ENCODE measurements at places on chromosomes 4 and X.

- DNase-seq = no peak
Measured at GRCh38 chr4:1253831-1254230, 4.9 kb upstream of the CTBP1 start.

DNA sequence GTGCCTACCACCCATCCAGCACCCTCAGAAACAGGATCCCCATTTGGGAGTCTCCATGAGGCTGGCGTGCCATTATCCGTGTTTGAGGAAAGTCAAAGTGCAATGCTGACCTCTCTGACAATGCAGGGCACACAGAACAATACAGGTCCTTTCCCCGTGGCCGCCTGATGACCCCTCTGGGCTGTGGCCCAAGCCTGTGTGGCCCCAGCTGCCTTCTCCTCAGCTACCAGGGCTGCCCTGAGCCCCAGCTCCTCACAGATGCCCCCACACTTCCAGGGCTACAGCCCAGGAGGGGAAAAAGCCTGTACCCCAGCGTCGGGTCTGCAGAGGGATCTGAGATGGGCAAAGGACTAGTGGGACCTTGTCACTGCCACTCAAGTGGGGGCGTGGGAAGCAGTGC lies 15.5 kb downstream of the ZFYVE28 start:
- no peak for DNase-seq

DNA sequence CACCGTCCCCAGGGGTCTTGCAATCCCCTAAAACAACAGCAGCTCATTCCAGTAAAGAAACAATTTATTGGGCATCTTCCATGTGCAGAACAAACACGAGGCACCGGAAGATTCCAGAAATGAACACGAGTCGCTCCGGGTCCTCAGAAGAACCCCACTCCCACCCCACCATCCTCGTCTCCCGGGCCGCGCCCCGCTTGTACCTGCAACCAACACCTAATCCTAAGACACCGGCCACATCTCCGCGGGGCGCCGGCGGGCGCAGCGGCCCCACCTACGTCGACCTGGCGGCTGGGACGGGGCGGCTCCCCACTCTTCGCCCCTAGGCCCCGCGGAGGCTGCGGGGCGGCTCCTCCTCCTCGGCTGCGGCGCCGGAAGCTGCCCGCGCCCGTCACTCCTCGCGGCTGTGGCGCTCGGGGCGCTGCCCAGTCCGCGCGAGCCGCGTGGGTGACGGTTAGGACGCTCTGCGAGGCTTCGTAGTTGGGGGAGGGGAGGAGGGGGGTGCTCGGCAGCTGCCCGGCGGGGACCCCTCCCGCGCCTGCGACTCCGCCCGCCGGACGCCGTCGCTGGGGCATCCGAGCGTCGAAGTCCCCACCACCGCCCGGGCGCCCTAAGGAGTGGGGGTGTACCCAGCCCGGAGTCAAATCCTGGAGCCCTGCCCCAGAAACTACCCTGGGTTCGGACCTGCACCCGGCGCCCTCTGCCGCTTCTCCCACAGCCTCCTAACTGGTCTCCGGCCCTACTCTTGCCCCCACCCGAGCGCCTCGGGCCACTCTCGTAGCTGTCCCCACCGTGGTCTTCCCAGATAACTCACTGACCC lies at the start of gene CCDC158:
Gene CCDC158 (minus strand): TSS at position 380 of the 820 bp plus-strand sequence. CDS start 17,934 bp downstream, outside the sequence.
- DNase-seq = peak; percentile 16

DNA sequence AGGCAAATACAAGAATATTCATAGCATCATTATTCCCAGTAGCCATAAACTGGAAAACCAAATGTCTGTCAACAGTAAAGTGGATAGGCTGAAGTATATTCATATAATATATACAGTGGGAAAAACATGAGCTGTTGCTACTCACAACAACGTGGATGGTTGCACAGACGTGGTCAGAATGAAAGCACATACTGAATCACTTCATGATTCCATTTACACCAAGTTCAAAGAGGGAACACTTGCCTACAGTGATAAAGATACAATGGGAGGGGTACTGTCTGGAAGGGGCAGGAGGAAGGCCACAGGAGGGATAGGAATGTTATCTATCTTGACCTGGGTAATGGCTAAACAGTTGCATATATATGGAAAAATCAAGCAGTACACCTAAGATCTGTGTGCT lies 25.3 kb downstream of the APBB2 start:
- DNase-seq = no peak

- no peak for DNase-seq
Measured at GRCh38 chr4:22787753-22788375, 95.1 kb downstream of the GBA3 start.

DNA sequence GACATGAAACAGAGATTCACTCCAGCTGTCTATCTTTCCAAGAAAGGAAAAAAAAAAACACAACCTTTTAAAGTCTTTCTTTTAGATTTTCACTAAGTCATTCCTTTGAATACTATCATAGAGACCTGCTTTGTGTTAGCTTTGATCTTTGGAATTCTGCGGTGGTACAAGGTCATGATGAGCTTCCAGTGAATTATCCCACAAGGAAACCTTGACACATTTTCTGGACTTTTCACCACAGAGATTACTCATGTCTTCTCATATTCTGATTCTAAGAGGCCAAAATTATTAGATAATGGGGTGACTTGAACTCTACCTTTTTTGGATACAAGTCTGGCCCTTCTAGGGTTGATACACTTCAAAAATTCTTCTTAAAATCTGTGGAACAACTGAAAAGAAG lies 201.6 kb downstream of the PACRGL start:
- no peak for DNase-seq

DNA sequence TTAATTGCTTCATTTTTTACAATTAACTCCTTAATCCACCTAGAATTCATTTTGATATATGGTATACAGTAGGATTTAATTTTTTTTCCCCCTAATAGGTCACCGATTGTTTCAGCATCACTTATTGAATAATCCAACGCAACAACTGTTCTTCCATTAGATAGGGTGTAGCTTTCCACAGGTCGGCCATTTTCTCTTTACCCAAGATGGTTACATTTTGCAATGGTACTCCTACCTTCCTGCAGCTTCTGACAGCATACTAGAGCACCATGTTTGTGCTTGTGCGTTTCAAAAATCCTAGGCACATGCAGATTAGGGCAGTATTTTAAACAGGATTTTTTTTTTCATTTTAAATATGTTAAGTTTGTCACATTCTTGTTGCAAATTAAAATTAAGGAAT lies 2.3 kb downstream of the LINC00632 start:
- DNase-seq = no peak

- DNase-seq = no peak
Measured at GRCh38 chr4:7872264-7872771, 67.3 kb downstream of the AFAP1 start.

DNA sequence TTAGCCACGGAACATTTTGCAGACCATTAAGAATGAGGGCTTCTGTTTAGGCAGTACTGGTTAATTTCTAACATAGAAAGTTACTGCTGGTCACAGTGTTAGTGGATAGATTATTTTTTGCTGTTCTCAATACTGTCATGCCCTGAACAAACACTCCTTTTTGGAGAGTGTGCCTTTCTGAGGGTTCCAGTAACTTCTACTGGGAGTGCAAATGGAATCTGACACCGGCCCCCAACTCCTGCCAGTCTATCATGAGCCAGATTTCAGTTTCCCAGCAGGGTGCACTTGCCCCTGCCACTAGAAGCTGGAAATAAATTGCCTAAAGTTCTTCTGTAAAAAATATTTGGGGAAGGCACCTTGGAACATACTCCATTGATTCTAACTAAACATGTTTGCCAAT lies 224.4 kb upstream of the GPC4 start:
- no peak for DNase-seq

- no peak for DNase-seq
Measured at GRCh38 chr4:73139245-73139644, 69.7 kb upstream of the COX18 start.

GRCh38 chrX:11757719-11758399 lies at the start of gene MSL3:
TSS of gene MSL3 (plus strand) at chrX:11758237. CDS start at chrX:11758264, 27 bp downstream.
- peak; percentile 67 for DNase-seq

GRCh38 chr4:76250962-76251361 lies 559 bp upstream of the FAM47E start:
- DNase-seq = no peak

Measured in activated B cell treated with CpG ODN at 0.5 μM for 24 hours (primary cell).